Neural cell (in vitro differentiated cells): ENCODE measurements at places on chromosomes 6 and 20. TPM values are rescaled to one million over a fixed set of nuclear protein-coding genes. Genes with fewer than 3 reads are reported as not detected.

The NRN1 gene
- 3.5 and 4.4 TPM in 2 replicates for polyA plus RNA-seq

The PRRT1 gene
- polyA plus RNA-seq: 0.22 TPM in 1 of 2 replicates, not detected in the other

The RIMS1 gene
- 17.8 and 21.7 TPM in 2 replicates for polyA plus RNA-seq

The C20orf144 gene
- polyA plus RNA-seq: not detected in 2 replicates

The MOG gene
- polyA plus RNA-seq: not detected in 2 replicates

The LY6G6D gene
- not detected in 2 replicates for polyA plus RNA-seq

The GGTLC1 gene
- not detected in 2 replicates for polyA plus RNA-seq

The HDGFL1 gene
- not detected in 2 replicates for polyA plus RNA-seq

The WFDC2 gene
- not detected in 2 replicates for polyA plus RNA-seq

The CST7 gene
- polyA plus RNA-seq: not detected in 2 replicates

The CNBD2 gene
- polyA plus RNA-seq: 9.5 TPM in 2 replicates

The FLRT3 gene
- polyA plus RNA-seq: 3.2 and 3.4 TPM in 2 replicates

The ABHD16B gene
- not detected in 2 replicates for polyA plus RNA-seq
